ENCODE measurements at places on chromosomes 1 and 21. TPM values are rescaled to one million over a fixed set of nuclear protein-coding genes. Genes with fewer than 3 reads are reported as not detected.

Gene C1QA
- total RNA-seq = not detected

Gene UBXN10
- not detected for total RNA-seq

Gene GRIK3
- total RNA-seq = not detected

Gene OR10J1
- not detected for total RNA-seq

Gene S100PBP
- total RNA-seq = 16.3 TPM

Gene FAM167B
- 0.45 TPM for total RNA-seq

Gene GSTM5
- total RNA-seq = not detected

Gene BATF3
- 22.7 TPM for total RNA-seq

Gene VCAM1
- total RNA-seq = 0.03 TPM

Gene SPRR2E
- total RNA-seq = not detected

Gene TFF3
- total RNA-seq = not detected

Gene RNF187
- 82.3 TPM for total RNA-seq

Gene HPDL
- 3.9 TPM for total RNA-seq
